CD4-positive, alpha-beta T cell treated with Interleukin-4 for 4 hours (primary cell): ENCODE measurements at places on chromosomes 2 and 18.

- no peak for DNase-seq
Observed at GRCh38 chr2:18704276-18704675, 114.9 kb upstream of the NT5C1B start.

- DNase-seq, result no peak
Observed at GRCh38 chr2:40740419-40740818, 288.5 kb upstream of the SLC8A1 start.

DNA sequence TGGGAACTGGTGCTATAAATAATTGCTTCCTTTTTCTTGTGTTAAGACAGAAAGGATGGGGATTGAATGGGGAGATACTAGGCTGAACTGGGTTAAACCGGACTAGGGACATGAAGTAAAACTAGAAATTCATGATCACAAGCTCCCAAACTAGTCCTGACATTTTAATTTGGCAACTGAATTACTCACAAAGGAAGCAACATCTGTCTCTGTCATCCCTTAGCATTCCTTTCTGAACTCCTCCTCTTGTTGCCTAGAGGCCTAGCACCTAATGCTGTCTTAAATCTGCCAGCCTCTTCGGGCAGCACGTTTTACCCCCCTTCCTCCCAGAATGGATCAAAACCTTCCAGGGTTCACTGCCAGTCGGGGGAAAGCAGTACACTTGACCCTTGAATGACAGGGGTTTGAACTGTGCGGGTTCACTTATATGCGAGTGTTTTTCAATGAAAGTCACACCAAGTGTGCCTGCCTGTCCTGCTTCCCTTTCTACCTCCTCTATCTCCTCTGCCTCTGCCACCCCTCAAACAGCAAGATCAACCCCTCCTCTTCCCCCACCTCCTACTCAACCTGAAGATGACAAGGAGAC, 8.2 kb downstream of the KCTD1 start:
- no peak for DNase-seq

DNA sequence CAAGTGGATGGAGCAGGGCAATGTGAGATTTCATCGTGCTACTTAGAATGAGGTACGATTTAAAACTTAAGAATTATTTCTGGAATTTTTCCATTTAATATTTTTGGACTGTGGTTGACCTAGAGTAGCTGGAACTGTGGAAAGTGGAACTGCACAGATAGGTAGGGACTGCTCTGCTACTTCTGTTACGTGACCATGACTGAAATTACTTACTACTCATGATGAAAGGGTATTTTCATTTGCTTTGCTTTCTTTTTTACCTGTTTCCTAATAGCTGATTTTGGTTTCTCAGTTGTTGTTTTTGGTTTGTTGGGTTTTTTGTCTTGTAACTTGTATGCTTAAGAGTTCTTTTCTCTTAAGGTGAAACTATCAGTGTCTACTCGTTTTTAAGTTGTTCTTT, 11.4 kb downstream of the UBE2E3 start:
- no peak for DNase-seq
